ENCODE measurements at places on chromosomes 7 and 10.

DNA sequence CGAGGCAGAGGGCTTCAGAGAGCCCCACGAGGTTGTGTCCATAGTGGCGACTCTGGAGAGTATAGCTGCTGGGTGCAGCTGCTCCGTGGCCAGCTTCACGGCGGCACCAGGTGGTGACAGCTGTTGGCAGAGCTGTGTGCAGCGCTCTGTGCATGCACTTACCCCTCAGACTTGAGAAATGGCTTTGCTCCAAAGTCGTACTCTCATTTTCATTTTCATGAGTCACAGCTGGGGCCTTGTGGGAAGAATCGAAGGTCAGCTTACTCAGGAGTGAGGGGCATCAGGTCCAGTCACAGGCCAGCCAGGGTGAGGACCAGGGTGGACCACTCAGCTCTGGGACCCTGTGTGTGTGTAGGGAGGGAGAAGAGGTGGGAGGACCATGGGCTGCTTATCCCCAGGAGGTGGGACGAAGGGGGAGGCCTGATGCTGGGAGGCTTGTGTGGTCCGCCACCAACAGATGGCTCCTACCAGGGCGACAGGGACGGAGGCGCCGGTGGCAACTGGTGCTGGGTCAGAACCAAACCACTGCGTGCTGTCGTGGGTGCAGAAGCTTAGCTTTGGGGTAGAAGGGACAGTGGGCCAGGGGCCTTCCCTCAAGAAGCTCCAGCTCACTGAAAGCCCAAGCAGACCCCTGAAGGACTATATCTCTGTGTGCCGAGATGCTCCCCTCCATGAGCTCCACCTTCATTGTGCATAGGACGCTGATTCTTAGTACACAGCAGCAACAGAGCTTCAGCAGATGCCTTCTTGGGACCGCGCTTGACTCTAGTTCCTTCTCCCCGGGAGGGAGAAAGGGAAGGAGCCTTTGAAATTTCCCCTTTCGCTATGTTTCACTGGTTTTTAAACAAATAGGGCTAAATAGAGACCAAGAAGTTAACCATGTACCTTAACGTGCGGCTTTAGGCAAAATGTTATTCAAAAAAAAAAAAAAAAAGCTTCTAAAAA lies 225.0 kb downstream of the CELF2 start:
- no peak for DNase-seq

GRCh38 chr10:69885379-69886013 lies 83.8 kb downstream of the COL13A1 start:
- DNase-seq, result no peak

DNA sequence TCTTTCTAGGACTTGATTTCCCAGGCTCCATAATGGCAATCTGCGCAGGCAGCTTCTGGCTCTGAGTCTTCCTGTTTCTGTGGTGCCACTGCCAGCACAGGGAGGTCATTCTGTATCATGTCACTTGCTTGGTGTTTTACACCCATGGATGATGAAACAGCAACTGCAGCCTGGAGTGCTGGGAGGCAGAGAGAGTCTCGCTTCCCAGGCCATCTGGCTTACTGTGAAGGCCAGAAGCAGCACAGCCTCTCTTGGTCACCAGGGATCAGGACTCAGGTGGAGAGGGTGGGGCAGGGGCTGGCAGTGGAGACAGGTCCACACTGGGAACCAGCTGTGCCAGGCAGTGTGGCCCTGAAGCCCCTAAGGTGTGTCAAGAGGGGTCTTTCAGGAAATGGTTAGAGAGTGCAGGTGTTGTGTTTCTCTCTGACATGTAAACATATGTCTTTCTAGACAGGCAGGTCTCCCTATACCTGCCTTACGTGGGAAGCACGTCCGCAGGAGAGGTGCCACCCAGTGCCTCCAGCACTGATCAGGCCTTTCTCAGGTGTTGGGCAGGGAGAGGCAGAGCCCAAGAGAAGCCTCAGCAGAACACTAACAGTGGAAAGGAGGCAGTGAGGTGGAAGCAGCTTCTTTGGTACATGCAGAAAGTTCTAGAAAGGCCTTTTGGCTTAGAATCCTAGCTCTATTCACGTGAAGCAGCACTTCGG lies 71.4 kb downstream of the INSIG1 start:
- DNase-seq, result no peak

DNA sequence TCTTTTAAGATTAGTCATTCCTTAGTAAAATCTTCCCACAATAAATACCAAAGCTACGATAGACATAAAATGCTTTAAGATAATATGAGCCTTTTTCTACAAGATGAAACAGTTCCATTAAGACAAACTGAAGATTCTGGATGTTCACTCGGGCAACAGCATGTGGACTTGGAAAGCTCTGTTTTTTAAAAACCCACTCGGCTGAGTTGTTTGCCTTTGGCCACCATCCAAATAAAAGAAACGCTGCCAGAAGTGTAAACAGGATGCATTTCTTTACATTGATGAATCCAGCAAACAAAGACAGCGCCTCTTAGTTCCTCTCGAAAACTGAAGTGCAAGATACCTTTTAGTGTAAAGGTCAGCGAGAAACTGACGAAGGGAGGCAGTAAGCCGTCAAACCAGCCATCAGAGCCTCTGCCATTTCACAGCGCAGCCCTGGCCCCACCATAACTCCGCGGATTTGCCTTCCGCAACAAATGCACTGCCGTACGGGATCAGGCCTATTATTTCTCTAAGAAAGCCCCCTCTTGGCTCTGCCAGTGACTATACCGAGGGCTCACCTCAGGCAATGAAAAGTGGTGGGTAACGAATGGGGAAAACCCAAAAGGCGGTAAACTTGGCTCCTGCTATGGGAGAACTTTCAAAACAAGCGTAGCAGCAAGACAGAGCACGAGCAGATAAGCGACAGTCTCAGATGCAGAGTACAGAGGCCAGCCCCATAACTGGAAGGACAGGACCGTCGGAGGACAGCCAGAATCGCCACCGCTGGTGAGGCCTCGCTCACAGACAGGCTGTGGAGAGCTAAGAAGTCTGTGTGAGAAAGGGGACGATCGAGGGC lies 41.4 kb downstream of the GNA12 start:
- DNase-seq, result no peak

DNA sequence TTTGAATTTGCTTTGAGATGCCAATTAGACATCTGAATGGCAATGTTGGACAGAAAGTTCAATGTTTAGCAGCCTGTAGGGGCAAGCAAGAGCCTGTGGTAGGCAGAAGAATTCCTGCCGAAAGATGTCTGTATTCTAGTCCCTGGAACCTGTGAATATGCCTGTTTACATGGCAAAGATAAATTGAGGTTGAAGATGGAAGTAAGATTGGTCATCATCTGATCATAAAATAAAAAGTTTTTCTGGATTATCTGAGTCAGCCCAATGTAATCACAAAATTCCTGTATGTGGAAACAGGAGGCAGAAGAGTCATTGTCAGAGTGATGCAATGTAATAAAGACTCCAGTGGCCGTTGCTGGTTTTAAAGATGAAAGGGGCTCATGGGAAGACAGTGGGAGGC lies 430.5 kb downstream of the MDFIC start:
- no peak for DNase-seq

DNA sequence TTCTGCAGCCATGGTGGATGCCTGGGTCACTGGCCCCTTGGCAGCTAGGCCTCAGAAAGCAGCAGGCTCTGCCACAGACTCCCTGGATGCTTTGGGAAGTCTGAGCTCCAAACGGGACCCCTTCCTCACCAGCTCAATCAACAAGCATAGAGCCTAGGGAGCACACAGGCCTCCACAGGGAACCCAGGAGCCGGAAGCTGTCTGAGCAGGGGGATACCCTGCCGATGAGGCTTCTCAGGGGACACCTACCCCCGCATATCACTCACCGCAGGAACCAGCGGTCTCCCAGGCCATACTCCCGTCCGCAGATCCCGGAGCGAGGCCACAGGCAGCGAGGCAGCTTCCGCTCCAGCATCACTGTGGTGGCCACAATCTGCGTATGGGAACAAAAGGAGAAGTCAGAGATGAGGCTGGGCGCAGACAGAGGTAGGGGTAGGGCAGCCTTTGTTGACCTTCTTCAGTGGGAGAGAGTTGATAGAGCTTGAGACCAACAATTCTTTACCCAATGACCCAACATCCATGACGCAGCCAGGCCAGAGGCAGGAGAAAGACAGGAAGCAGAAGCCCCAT lies 13.4 kb downstream of the TRPV6 start:
- DNase-seq, result peak; percentile 72

DNA sequence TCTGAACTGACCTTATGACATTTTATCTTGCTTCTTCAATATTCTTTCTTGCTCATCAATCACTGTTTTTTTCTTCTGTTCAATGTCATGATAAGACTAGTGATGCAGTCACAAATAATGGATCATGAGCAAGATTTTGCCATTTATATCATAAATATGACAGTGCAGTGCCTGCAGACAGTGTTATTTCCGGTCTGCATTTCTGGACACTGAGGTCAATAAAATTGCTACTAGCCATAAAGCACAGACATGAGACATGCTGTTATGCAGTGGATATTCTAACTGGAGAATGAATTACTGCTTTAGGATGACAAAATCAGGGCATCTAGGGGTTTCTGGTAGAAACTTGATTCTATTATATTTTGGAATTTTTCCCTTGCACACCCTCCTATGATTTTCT lies 1509.7 kb upstream of the LRRTM3 start:
- no peak for DNase-seq

- no peak for DNase-seq
Measured at GRCh38 chr7:137953043-137953664, 48.7 kb downstream of the CREB3L2 start.

- no peak for DNase-seq
Measured at GRCh38 chr10:49594594-49594993, 15.5 kb upstream of the SLC18A3 start.

GRCh38 chr7:143172354-143172753 lies 10.9 kb upstream of the TAS2R39 start:
- DNase-seq, result no peak

- DNase-seq, result no peak
Measured at GRCh38 chr7:155204744-155205367, 92.8 kb upstream of the INSIG1 start.

DNA sequence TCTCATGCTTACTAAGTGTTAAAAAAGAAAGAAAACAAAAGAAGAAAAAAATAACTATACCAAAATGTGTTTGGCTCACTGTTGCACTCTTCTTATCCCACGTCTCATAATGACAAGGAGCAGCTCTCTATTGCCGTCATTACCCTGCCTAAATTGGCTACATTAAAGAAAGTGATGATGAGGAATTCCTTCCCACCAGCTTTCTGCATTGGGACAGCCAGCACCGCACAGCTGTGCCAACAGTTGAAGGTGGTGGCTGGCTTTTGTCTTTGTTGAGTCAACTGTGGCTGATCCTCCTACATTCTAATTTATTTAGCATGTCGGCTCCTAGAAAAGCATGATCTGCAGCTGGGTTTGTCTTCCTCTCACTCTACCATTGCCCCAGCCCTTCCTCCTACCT lies 751.8 kb downstream of the KCNMA1 start:
- DNase-seq, result no peak

DNA sequence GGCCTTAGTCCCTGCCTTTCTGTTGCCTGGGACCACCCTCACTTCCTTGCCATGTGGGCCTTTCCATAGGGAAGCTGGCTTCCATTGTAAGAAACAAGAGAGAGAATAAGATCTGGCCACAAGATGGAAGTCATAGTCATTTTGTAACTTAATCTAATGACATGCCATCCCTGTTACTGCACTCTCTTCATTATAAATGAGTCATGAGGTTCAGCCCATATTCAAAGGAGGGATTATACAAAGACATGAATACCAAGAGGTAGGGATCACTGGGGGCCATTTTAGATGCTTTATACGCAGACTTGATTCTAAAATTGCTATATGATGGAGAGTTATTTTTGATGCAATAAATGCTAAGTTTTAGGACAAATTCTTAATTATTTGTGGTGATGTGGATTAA lies 75.2 kb upstream of the CELF2 start:
- DNase-seq, result no peak

GRCh38 chr10:127035827-127036226 lies 130.6 kb downstream of the DOCK1 start:
- DNase-seq, result no peak
